Activated CD4-positive, alpha-beta T cell treated with anti-CD3 and anti-CD28 coated beads for 4 hours (primary cell): ENCODE measurements at places on chromosomes 16 and 17.

- DNase-seq = no peak
Measured at GRCh38 chr16:58039829-58040495, 14.4 kb downstream of the MMP15 start.

GRCh38 chr17:4329838-4330237 lies 36.6 kb downstream of the UBE2G1 start:
- no peak for DNase-seq

- no peak for DNase-seq
Measured at GRCh38 chr16:79885320-79885719, 284.8 kb upstream of the MAF start.

- no peak for DNase-seq
Measured at GRCh38 chr17:76049836-76050537, 22.3 kb downstream of the SRP68 start.

DNA sequence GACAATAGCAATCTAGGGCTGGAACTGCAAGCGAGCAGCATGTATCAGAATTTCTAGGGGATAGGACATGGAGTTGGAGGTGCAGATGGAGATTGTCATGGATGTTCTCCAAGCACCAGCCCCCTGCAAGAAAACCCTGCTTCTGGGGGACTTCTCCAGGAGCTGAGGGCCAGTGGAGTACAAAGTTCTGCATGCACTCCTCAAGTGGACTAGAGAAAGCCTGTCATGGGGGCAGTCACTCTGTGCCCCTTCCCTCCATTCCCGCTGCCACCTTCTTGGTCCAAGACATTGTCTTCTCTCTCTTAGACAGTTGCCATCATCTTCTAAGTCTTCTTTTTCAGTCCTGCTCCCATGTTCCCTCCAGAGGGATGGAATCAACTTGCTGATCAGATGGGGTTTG lies 87.9 kb downstream of the AIPL1 start:
- DNase-seq = no peak

- DNase-seq = no peak
Measured at GRCh38 chr16:46817961-46818360, 13.0 kb downstream of the C16orf87 start.

DNA sequence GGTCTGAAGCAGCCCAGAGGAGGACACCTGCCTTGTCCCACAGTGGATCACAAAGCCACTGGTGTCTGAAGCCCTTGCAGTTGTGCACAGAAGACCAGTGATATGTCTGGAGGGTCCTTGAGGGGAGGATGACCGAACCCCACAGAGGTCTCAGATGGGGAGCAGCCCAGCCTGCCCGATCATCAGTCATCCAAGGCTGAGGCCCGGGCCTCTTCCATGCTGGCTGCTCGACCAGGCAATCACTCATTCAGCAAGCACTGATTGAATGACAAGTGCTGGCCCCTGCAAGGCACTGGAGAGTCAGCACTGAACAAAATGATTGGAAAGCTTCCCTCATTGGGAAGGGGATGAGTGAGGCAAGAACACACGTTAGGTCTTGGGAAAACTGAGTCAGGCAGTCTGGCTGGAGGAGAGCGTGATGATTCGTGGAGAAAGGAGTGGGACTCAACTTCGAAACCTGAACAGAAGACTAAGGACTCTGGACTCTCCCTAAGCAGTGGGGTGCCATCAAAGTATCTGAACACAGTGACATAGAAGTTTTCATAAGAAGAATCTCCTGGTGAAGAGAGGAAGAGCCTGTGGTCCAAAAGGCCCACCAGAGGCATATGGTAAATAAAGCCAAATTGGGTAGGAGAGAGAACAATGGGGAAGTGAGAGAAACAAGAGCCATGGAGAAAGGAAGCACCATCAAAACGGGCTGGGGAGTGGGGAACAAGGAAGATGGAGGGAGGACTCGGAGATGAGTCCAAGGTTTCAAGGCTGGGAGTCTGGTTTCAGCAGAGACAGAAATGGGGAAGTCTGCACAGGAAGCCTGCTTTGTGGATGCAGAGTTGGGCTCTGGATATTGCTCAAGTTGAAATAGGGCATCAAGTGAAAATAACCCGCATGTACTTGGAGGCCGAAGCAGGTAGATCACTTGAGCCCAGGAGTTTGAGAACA lies 10.2 kb downstream of the PIK3R5 start:
- no peak for DNase-seq

GRCh38 chr17:732902-733720 lies 715 bp downstream of the TLCD3A start:
- DNase-seq = peak; percentile 37

GRCh38 chr17:3400055-3400454 lies 1.8 kb upstream of the OR1E1 start:
- no peak for DNase-seq

- DNase-seq = no peak
Measured at GRCh38 chr16:75971334-75971733, 245.0 kb upstream of the CPHXL start.

- peak; percentile 17 for DNase-seq
Measured at GRCh38 chr17:82963104-82963950, 116.1 kb upstream of the METRNL start.

DNA sequence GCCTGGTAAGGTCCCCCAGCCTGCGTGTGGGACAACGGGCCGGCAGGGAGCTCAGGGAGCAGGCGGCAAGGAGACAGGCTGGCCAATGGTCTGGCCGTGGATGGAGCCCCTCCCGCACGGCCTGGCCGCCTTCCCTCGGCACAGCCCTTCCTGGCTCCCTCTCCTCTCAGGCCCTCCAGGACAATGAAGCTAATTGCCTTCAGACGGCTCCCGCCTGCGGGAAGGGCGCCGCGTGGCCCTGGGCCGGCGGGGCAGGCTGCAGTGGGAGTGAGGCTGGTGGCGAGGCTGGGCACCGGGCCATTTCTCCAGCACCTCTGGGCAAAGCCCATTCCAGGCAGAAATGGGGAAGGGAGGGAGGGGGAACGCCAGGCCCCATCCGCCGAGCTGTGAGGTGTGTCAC lies 50.9 kb downstream of the ENGASE start:
- no peak for DNase-seq

- DNase-seq = no peak
Measured at GRCh38 chr17:53092072-53092471, 730.7 kb upstream of the KIF2B start.

- DNase-seq = no peak
Measured at GRCh38 chr17:54368906-54369305, 531.7 kb upstream of the TOM1L1 start.

GRCh38 chr17:62680541-62681052 lies 53.1 kb downstream of the MRC2 start:
- no peak for DNase-seq

- DNase-seq = peak; percentile 88
Measured at GRCh38 chr16:30355144-30355953, at the start of gene CD2BP2. Gene CD2BP2, minus strand, starts transcription at chr16:30355308. Its CDS starts 627 bp downstream, at chr16:30354681.

- no peak for DNase-seq
Measured at GRCh38 chr17:38867968-38868816, 1.7 kb upstream of the LASP1 start.

DNA sequence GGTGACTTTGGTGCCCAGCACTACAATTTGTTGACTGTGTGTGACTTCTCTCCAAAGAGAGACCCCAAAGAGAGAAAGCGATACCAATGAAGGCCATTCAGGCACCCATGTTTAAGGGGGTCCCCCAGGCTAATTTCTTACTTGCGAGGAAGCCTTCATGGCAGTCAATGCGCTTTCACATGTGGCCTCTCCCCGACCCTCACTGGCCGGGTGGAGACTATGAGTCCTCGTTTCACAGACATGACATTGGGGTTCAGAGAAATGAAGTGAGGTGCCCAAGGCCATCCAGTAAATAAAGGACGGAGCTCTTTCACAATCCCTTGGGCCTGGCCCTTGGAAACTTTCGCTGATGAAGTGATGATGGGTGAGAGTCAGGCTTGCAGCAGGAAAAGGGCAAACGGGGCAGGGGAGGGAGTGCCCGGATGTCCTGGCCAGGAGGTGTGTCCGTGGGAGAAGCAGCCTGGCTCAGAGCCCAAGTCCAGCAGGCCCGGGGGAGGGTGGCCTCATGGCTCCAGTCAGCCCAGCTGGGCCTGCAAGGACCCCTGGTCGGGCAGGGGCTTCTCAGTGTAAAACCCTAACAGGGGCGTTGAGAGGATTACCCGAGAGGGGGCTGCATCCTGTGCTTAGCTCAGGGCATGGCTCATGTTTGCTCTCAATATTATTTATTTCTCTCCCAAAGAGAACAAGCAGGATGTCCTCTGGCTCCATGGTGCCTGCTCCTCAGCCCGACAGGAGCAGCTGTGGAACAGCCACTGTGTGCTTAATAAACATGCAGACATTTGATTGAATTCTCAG lies 14.7 kb downstream of the TBX2 start:
- no peak for DNase-seq

- no peak for DNase-seq
Measured at GRCh38 chr16:734981-735881, 5.6 kb downstream of the CIAO3 start.

- no peak for DNase-seq
Measured at GRCh38 chr16:56234737-56235136, 43.4 kb downstream of the GNAO1 start.

DNA sequence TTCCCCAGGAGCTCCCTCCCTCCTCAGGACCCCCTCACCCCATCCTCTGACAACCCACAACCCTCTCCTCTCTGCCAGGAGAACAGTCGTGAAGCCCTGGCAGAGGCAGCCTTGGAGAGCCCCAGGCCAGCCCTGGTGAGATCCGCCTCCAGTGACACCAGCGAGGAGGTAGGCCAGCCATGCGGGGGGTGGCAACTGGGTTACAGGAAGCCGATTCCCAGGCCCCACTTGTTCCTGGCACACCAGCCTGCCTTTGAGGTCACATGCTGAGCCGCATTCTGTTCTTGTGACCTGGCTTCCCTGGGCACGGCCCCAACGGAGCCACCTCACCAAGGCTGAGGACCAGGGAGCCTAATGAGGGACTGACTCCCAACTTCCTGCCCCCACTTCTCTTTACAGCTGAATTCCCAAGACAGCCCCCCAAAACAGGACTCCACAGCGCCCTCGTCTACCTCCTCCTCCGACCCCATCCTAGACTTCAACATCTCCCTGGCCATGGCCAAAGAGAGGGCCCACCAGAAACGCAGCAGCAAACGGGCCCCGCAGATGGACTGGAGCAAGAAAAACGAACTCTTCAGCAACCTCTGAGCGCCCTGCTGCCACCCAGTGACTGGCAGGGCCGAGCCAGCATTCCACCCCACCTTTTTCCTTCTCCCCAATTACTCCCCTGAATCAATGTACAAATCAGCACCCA lies 7.9 kb downstream of the NAT9 start:
- no peak for DNase-seq

DNA sequence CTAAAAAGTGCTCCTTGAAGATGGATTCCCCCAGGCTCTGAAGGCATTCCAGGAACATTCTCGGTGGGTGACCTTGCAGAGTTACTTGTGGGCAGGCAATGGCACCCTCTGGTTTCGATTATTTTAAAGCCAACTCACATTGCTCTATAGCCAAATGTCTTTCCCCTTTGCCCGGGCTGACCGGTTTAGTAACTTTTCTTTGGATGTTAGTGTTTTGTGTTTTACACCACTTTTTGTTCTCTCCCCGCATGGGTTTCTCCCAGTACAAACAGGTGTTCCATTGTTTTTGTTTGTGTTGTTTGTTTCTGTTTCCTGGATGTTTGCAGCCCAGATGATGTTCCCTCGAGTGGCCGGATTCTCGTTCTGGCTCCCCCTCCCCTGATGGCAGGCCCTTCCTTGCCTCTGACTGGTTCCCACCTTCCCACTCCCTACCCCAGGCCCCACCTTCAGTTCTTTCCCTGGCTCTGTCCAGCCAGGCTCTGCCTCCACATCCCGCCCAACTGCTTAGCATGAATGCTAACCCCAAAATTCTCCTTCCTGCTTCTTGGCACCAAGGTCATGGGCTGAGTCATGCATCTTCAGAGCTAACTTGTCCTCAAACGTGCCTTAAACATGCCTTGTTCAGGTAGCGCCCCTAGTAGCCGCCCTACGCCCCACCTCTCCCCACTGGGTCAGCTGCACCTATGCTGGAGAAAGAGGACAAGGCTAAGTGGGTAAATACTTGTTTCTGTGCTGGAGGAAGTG lies 40.6 kb downstream of the ELAC2 start:
- DNase-seq = no peak

DNA sequence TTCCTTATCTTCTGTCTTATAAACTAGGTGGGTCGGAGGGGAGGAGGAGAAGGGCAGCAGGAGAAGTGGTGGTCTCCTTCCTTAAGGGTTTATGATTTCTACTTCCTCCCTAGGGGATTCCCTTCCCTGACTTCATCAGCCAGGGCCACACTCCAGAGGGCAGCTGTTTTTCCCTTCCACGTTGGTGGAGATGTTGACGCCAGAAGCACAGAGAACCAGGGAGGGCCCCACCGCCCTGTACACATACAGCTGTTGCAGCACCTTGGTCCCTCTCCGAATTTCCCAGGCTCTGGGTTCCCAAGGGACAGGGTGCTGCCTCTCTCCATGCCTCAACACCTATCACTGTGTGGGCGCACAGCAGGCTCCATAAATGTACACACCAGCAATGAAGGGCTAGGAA lies 5.6 kb upstream of the SLC6A4 start:
- DNase-seq = no peak

- peak; percentile 66 for DNase-seq
Measured at GRCh38 chr17:45225051-45225700, 3.5 kb downstream of the FMNL1 start.

DNA sequence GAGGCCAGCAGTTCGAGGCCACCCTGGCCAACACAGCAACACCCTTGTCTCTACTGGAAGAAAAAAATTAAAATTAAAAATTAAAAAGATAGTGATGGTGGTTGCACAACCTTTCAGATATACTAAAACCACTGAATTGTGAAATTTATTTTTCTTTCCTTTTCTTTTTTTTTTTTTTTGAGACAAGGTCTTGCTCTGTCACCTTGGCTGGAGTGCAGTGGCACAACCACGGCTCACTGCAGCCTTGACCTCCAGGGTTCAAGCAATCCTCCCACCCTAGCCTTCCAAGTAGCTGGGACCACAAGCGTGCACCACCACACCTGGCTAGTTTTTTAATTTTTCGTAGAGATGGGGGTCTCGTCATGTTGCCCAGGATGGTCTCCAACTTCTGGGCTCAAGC lies 254.4 kb downstream of the SLC39A11 start:
- no peak for DNase-seq

DNA sequence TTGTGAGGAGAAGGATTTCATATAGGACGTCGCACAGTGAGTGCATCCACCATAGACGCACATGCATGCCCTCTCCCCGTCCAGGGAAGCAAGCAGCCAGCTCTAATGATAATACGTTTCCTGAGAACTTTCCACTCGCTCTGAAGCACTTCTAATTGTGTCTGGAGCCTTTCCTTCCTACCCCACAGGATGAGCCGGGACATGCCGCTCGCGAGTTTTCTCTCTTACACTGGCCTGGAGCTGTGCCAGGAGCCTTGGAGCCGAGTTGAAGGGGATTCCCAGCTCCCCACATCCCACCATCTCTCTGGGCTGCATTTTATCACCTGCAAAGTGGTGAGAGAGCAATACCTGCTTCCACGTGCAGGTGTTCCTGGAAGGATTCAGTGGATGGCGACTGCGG lies 368.1 kb downstream of the C16orf95 start:
- no peak for DNase-seq

GRCh38 chr17:37274461-37274860 lies 101.3 kb upstream of the C17orf78 start:
- DNase-seq = no peak

DNA sequence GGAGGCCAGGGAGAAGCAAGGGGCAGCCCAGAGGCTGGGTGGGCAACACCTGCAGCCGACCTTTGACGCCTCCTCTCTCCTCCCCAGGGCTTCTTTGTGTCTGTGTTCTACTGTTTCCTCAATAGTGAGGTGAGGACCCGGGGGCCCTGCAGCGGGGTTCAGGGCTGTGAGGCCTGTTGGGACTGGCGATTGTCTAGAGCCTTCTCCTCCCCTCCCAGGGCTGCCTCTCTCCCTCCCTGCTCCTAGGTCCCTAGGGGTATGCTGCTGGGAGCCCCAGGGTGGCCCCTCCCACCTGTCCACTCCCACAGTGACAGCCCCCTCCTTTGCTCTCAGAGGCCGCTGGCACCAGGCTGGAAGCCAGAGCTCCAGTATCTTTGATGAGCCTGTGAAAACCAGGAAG lies 10.8 kb upstream of the SPPL2C start:
- no peak for DNase-seq
